Stimulated activated CD4-positive, alpha-beta T cell treated with anti-CD3 and anti-CD28 coated beads, Interleukin-12 subunit alpha, Interleukin-12 subunit beta, amount 100 ng/mL, for 48 hours (primary cell): ENCODE measurements at places on chromosomes 7 and 10.
A peak's percentile ranks its signal among the peaks of the same experiment; 100 is the strongest.

- DNase-seq, result no peak
These were observed 53.3 kb downstream of the ATOH7 start for GRCh38 chr10:68178592-68178991.

GRCh38 chr7:17027789-17028152, 146.0 kb upstream of the AGR3 start:
- DNase-seq, result no peak

- peak; percentile 25 for DNase-seq
These were observed 529 bp downstream of the HPS1 start for GRCh38 chr10:98446151-98446660.

DNA sequence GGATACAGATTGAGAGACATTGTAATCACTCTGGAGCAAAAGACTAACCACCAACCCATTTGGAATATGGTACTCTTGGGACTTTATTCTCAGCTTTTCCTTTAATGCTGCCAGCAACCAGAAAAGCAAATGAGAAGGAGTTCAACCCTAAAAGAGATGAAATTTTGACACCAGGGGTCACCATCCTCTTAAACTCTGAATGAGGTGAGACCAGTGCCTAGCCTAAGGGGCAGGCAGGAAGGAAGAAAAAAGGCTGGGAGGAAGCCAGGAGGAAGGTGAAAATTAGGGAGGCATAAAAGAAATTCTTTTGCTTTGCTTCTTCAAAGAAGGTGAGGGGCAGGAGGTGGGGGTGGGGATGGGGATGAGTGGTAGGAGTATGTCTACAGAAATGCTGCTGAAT, 135.8 kb downstream of the JAZF1 start:
- DNase-seq, result no peak

DNA sequence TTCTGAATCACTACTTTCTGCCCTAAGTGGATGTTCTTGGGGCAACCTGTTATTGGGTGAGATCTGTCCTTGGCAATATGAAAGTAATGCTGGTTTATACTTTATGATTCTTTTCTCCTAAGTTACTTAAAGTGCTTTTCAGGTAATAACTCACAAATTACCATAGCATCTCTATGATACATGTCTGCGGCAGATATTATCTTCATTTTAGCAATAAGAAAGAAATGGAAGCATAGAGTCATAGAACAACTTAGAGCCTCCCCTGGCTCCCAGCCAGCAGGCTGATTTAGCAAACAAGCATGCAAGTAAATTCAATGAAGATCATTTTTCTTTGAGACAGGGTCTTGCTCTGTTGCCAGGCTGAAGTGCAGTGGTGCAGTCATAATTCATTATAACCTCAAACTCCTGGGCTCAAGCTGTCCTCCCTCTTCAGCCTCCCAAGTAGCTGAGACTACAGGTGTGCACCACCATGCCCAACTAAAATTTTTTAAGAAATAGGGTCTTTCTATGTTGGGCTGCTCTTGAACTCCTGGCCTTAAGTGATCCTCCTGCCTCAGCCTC, 38.1 kb upstream of the GRM8 start:
- no peak for DNase-seq

DNA sequence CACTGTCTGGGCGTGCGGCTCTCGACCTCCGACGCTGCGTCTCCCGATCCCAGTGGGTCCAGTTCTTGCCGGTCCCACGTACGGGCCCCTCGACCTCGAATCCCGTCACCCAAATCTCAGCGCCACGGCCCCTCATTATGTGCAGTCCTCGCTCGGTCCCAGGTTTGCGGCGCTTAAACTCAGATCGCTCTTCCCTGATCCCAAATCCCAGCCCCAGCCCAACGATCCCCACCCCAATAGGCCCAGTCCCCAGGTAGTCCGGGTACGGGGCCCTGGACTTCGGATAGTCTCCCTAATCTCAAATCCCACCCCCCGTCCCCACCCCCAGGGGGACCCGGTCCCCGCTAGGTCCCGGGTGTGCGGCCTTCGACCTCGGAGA, 666 bp downstream of the HNRNPF start:
- no peak for DNase-seq

DNA sequence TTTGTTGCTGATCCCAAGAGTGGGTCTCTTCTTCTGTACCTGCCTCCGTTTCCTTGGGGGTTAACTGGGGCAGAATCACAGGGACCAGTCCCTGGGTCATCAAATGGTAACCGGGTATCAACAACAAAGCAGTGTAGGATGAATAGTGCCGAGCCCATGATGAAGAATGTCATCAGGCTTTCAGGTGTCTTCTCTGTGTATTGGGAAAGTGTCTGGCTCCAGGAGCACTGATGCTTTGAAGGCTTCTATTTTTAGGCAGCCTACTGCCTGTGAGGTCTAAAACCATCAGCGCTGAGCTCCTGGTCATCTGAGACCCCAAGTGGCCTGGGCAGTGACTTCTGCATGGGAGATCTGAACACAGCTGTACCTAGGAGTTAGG, 48.2 kb upstream of the SHH start:
- no peak for DNase-seq

- no peak for DNase-seq
These were observed 137.6 kb downstream of the ZNF467 start for GRCh38 chr7:149635561-149636329.

GRCh38 chr7:9488555-9488954, 1055.1 kb downstream of the NXPH1 start:
- DNase-seq, result no peak

DNA sequence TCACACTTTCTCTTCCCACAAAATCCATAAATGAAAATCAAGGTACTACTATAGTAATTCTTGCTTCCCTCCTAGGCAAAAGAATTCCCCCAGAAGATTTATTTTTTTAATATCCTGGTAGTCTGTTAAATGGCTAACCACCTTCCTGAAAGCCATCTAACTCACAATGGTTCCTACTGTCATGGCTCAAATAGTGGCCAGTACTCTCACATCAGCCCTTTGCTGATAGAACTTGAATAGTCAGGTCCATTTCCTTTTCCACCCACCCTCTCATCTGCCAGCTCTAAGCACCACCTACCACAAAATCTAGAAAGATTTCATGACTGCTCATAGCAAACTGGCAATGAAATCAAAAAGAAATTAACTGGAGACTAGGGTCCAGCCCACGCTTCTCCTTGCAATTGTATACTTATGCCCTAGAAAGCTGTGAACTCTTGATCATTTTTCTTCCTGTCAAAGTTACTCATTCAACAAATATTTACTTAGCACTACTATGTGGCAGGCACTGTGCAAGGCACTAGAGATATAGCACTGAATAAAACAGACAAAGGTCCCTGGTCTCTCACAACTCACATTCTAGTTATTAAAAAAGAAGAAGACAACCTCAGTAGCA, 60.4 kb downstream of the ARMH3 start:
- DNase-seq, result no peak

- DNase-seq, result no peak
These were observed 200.3 kb upstream of the ZWINT start for GRCh38 chr10:56561336-56561735.

GRCh38 chr7:80151274-80151665, 16.6 kb downstream of the GNAI1 start:
- no peak for DNase-seq

- no peak for DNase-seq
These were observed 69.1 kb downstream of the INPP5A start for GRCh38 chr10:132606536-132607316.

- DNase-seq, result no peak
These were observed 282.1 kb upstream of the BMPER start for GRCh38 chr7:33623267-33623666.

GRCh38 chr7:137904833-137905232, 58.1 kb upstream of the DGKI start:
- no peak for DNase-seq

DNA sequence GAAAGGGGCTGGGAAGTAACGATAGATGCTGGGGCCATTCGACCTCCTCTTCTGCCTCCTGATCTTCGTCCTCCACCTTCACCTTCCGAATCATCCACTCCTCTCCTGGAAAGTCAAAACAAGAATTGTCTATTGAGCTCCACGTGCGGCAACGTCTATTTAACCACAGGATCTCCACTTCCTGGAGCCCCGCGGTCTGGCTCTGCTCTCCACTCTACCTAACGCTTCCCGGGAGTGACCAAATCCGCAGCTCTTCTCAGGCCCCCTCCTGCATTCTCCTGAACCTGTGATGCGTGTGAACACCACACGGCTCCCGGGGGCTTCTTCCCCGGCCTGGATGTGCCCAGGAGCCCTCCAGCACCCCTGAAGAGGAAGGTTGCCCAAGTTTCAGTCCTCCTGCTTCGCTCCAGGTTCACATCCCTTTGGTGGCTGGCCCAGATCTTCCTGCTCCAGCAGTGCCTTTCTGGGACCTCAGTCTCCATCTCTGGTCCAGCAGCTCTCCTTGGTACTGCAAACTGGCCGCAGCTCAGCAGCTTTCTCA, 7.2 kb downstream of the ZNF467 start:
- DNase-seq, result no peak
